ENCODE measurements at places on chromosomes 3 and 15.

- DNase-seq, result no peak
Observed at GRCh38 chr3:8286749-8287148, 214.9 kb upstream of the LMCD1 start.

- DNase-seq, result no peak
Observed at GRCh38 chr3:102741105-102741504, 306.3 kb downstream of the ZPLD1 start.

DNA sequence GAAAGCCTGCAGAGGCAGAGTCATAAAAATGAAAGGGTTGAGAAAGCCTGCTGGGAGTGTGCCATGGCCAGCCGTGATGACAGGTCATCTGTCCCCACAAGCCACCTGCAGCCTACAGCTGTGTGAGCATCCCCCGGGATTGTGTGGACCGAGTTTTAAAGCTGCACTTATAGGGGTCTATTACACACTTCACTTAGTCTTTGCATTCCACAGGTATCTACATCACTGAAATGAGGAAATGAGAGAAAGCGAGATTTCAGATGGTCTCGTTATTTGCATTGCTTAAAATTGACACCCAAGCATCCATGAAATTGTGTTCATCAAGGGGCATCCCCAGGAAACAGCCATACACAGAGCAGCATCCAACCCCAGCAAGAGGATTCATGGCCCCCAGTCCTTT is 137.6 kb upstream of the TRIM42 start:
- no peak for DNase-seq

- DNase-seq, result no peak
Observed at GRCh38 chr15:57570994-57571393, 20.7 kb upstream of the MYZAP start.

GRCh38 chr3:1380926-1381646 is 288.3 kb downstream of the CNTN6 start:
- no peak for DNase-seq

GRCh38 chr15:39084674-39085530 is 496.0 kb upstream of the THBS1 start:
- no peak for DNase-seq

GRCh38 chr15:101293122-101293521 is 1.9 kb downstream of the SNRPA1 start:
- DNase-seq, result no peak

- DNase-seq, result no peak
Observed at GRCh38 chr15:65470866-65471265, 46.6 kb downstream of the DPP8 start.

- DNase-seq, result no peak
Observed at GRCh38 chr3:31191354-31191753, 296.9 kb upstream of the GADL1 start.

DNA sequence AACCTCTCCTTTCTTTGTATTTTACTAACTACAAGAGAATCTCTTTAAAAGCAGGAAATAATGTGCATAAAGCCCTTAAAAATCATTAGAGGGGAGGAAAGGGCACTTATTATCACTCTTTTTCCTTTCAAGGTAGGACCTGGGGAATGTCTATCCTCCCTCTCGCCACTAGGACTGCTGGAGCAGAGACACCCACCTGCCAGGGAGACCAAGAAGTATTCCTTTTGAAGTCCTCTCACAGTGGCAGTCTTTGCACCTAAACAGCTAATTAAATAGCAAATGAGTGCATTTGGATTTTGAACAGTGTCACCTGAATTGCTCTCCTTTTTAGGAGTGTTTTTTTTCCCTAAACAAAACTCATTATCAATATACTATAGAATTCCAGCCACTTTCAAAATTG is 874.1 kb downstream of the ZPLD1 start:
- DNase-seq, result no peak

DNA sequence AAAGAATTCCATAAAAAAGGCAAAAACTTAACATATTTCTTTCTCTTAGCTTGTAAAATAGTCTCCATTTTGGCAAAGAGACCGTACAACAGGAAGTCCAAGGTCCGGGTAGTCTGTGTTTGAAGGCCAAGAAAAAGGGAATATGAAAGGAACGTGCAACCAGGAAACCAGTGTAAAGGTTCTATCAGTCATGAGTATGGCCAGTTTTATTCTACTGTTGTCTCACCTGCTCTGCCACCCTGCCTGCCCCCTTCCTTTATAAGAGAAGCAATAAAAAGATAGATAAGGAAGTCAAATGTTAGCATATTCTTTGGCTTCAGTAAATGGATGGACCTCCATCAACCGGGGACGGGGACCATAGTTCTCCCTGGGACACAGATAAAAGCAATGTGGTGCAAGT is 370.6 kb upstream of the ROBO2 start:
- no peak for DNase-seq

GRCh38 chr15:48710952-48711495 is 65.5 kb upstream of the FBN1 start:
- DNase-seq, result no peak

DNA sequence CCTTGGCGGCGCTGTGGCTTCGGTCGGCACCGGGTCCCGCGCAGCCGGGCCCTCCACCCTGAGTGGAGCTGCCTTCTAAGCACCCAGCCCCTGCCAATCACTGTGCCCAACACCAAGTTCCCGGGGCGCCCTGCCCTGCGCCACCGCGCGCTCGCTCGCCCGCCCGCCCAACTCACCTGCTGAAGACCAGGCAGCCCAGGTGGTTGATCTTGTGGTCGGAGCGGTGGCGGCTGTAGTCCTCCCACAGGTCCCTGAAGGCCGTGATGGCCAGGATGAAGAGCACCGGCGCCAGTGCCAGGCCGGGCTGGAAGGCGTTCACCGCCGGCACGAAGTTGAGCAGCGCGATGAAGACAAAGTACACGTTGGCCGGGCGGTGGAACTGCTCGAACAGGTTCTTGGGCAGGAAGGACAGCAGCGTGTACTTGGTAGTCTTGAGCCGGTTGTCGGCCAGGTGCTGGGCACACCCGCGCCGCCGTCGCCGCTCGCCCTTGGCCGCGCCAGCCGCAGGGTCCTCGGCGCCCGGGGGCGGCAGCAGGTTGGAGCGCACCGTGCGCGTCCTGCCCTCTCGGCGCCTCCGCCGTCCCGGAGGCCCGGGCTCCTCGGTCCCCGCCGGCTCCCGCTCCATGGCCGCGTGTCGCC is 536 bp downstream of the ATP10A start:
- peak; percentile 79 for DNase-seq

DNA sequence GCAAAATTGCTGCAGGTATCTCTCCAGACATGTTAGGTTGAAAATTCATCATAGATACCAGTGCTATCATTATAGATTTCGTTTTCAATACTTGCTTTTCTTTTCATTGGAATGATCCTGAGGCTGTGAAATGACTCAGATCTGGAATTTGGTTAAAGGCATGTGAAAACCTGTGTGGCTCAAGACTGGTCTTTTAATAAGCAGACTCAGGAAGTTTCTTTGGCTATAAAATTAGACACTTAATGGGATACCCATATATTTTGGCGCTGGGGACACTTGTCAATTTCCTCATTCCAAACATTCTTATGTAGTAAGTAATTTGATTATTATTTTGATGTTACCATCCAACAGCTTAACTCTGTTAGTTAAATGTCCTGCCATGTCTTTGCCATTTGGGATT is 1041.1 kb upstream of the GBE1 start:
- DNase-seq, result no peak

- DNase-seq, result peak; percentile 16
Observed at GRCh38 chr15:27853624-27854455, 245.3 kb downstream of the OCA2 start.

DNA sequence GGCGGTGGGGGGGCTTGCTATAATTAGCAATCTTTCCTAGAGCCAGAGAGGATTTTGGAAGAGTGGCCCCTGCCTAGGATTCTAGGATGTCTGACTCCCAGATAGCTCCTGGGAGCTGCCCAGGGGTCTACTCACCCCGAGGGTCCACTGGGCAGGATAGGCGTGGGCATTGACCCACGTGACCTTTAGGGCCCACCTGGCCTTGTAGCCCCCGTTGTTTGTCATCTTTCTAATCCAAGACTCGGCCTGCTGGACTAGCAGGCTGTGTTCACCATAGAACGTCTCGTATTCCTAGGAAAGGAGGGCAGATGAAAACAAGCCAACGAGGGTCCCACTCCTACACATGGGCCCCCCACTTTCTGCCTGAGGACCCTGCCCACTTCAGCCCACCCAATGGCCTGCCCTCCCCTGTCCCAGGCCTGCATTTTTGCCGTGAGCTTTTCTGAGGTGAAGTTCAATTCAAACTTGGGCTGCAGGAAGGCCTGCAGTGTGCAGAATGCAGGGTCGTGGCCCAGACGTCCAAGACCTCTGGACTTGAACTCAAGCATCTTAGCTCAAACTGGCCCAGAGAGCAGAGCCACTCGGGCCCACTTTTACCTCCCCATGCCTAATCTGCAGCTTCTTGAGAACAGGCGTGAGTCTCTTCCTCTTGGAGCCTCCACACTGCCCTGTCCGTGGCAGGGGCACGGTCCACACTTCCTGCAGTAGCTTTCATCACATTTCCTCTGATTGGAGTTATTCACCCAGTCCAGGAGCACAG is 41.5 kb downstream of the MUC4 start:
- DNase-seq, result no peak

DNA sequence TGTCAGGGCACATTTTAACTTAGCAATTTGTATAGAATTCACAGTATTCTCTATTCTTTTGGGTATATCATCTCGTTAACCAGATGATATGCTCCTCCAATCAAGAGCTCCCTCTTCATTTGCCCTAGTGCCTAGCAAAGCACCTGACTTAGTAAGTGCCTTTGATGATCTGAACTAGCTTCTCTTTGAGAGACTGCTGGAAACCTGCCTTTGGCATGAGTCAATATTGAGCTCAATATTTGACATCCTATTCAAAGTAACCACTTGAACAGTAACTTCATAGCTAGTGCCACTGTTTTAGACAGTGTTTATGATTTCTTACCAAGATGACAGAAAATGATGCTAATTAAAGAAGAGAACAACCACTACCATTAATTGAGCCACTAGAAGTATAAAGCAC is 696.3 kb upstream of the UBE2E2 start:
- no peak for DNase-seq

GRCh38 chr3:42701371-42702065 is 1.1 kb downstream of the HHATL start:
- DNase-seq, result peak; percentile 83

- no peak for DNase-seq
Observed at GRCh38 chr15:99668533-99669182, 64.6 kb downstream of the LYSMD4 start.

DNA sequence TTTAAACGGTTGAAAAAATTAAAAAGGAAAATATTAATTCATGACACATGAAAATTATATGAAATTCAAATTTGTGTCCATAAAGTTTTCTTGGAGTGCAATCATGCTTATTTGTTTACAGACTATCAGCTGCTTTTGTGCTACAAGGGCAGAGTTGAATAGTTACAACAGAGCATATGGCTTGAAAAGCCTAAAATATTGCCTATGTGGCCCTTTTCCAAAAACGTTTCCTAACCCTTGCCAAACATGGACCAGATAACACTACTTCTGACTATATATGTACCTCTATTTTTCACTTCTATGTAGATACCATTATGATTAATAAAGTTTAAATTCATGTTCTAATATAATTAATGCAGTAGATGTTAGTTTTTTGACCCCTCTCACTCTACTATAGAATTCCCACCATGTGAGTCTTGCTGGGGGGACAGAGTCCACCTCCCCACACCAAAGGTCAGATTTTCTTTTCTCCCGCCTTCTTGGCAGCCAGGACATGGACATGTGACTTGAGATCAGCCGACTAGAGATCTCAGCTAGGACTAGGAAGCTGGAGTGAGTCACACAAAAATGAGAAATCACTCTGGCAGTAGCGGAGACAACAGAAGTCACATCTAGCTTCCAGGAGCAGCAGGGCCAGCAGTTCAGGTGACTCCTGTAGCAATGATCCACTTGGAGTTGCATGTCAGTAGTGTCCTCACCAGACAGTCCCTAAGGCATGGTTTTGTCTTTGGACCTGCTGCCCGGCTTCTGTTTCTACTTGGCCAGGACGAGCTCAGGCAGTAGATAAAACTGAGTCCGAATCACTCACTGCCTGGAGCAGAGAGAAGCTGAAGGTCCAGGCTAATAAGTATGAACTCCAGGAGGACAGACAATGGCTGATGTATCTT is 22.4 kb downstream of the CIAO2A start:
- DNase-seq, result no peak

GRCh38 chr3:134394380-134394779 is 20.1 kb upstream of the AMOTL2 start:
- DNase-seq, result no peak

GRCh38 chr15:70060993-70061305 is 36.8 kb downstream of the TLE3 start:
- peak; percentile 36 for DNase-seq

DNA sequence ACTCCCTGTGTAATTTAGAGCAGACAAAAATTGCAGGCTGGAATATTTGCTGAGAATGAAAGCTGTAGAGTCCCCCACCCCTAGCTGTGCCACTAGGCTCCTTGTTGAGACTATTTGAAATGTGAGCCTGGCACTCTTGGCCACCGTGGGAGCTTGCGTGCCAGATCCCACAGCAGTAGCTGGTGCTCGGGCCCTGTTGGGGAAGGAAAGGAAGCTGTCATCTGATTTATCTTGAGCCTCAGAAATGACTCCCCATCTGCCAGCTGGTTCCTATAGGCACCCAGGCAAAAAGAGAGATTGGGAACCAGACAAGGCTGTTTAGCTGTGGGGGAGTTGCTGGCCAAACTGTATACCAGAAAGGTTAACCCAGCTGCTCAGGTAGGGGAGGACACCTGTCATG is 23.4 kb upstream of the CLEC3B start:
- DNase-seq, result no peak

- no peak for DNase-seq
Observed at GRCh38 chr3:154536751-154537150, 106.8 kb upstream of the GPR149 start.

GRCh38 chr3:38834110-38834509 is 18.1 kb upstream of the SCN10A start:
- DNase-seq, result peak; percentile 67

DNA sequence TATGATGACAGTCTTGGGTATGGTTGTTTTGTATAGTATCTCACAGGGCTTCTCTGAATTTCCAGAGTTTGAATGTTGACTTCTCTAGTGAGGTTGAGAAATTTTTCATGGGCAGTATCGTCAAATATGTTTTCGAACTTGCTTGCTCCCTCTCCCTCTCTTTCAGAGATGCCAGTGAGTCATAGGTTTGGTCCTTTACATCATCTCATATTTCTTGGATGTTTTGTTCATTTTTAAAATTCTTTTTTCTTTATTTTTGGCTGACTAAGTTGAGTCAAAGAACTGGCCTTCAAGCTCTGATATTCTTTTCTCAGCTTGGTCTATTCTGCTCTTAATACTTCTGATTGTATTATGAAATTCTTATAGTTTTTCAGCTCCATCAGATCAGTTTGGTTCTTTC is 282.3 kb upstream of the NECTIN3 start:
- no peak for DNase-seq

- no peak for DNase-seq
Observed at GRCh38 chr3:106570426-106570825, 701.6 kb upstream of the CBLB start.
